ENCODE measurements at places on chromosomes 5 and 9.

GRCh38 chr5:107958861-107959260 lies 288.1 kb upstream of the EFNA5 start:
- DNase-seq, result no peak

- no peak for DNase-seq
These were observed 211.0 kb downstream of the PCSK5 start for GRCh38 chr9:76101491-76101890.

DNA sequence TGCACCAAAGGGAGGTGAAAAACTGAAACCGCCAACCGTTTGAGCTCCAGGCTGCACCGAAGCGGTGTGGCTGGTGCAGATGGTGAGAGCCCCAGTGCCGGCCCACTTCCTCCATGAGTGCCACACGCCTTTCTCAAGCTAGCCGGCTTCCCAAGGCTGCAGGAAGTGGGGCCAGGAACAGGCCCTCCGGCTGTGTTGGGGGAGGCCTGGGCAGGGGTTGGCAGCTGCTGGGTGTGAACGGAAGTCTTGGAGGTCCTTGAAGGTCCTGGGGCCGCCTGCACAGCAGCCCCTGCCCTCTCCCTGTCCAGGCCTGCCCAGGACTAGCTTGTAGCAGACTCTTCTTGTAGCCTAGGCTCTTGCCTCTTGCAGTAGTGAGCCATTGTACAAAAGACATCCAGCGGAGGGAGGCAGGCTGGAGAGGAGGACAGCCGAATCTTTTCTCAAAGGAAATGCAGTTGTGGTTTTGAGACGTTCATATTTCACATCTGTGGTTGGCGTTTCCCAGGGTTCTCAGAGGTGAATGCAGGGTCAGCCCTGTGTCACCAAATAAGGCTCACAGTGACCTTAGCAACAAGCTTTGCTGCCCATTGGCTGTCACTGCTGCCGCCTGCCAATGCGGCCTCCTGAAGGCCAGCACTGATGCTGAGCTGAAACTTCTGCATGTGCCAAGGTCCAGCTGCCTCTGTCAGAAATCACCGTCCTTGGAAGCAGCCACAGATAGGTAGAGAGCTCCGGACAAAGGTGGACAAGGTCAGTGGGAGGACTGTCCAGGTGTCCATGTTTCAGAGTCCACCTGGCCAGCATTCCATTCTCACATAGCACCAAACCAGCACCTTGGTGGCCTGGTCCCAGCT lies 23.9 kb downstream of the IRF1 start:
- no peak for DNase-seq

- peak; percentile 50 for DNase-seq
These were observed 49.5 kb downstream of the C5orf22 start for GRCh38 chr5:31581498-31582099.

GRCh38 chr5:141525653-141526052 lies 36.8 kb downstream of the PCDHGC5 start:
- DNase-seq, result peak; percentile 47

DNA sequence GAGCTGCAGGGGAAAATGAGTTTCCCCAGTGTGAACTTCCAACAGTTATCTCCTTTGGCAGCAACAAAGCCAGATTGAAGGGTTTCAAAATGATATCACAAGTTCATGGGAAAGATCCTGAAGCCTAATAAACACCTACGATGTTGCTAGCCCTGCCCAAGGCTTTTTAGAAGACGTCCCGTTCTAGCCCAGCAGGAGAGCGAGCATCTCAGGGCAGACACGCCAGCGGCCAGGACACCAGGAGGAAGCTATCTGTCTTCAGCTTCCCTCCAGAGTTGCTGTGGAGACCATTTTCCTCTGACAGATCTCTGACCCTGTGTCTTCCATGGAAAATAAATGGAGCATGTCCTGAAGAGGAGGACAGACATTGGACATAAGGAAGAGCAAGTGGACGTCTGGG lies 98.4 kb downstream of the FBXO38 start:
- DNase-seq, result no peak

Measured in ACHN (cell line).